ENCODE measurements at places on chromosomes 16 and 17.

GRCh38 chr17:34714475-34715410 is 135.4 kb downstream of the TMEM132E start:
- no peak for DNase-seq

DNA sequence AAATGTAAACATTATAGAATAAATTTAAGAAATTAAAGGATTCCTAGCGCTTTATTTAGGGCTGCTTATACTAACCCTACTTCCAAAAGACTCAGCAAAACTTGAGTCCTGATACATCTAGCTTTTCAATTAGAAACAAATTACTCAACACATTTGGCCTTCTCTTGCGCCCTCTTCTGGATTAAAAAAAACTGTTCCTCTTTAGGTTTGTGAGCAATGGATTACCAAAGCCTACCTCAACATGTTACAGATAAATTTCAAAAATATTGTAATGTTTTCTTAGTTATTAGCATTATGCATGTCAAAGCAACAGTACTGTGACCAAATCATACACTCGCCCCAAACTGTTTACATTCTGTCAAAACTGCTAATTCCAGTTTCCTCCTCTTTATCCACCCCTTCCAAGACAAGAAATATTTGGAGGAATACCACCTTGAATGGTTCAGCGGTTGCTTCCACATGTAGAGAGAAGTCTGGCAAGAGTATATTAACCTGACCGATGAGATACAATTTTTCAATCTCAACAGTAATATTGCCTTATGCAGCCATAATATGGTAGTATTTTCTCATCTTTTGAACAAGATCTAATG is 2.7 kb downstream of the NUFIP2 start:
- DNase-seq = no peak

- no peak for DNase-seq
These were observed 8.5 kb downstream of the NAGPA start for GRCh38 chr16:5025171-5025632.

- no peak for DNase-seq
These were observed 276.4 kb upstream of the PSMD7 start for GRCh38 chr16:74020095-74020670.

DNA sequence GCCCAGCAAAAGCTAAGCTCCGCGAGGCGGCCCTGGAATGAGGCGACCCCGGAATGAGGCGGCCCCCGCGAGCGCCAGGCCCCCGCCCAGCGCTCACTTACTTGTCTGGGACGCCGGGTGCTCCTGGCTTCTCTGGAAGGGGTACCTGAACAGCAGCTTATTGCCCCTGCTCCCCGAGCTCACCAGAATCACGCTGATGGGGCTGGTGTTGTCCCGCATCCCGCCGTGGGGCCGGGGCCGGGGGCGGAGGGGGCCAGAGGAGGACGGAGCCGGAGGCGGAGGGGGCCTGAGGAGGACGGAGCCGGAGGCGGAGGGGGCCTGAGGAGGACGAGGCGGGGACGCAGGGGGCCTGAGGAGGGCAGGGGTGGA is 440 bp downstream of the NPRL3 start:
- DNase-seq = no peak

- no peak for DNase-seq
These were observed 4.1 kb downstream of the NETO2 start for GRCh38 chr16:47139561-47140185.

Measured in NCI-H1417 treated with DMSO at 0.1 percent for 48 hours (cell line).